ENCODE measurements at places on chromosomes 1 and 21.

- no peak for DNase-seq
Measured at GRCh38 chr1:204791453-204792353, 79.0 kb upstream of the NFASC start.

DNA sequence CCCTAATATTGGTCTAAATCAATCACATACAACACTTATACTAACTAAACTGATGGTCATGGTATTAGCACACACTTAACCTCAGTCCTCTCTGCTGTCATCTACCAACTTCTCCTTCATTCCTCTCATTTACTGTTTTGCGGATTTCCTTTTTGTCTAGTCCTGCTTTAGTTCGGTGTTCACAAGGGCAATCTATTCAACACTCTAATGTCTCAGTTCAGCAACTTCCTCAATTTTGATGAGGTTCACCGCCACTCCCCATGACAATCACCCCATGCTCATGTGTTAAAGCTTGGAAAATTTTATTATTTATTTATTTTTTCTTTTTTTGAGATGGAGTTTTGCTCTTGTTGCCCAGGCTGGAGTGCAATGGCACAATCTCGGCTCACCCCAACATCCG lies 301.1 kb downstream of the PTPRC start:
- DNase-seq = no peak

- DNase-seq = no peak
Measured at GRCh38 chr1:223827193-223827663, 18.5 kb downstream of the TP53BP2 start.

- no peak for DNase-seq
Measured at GRCh38 chr1:70820396-70820795, 227.2 kb downstream of the PTGER3 start.

- DNase-seq = no peak
Measured at GRCh38 chr1:186113461-186113860, 261.6 kb downstream of the TPR start.

- DNase-seq = no peak
Measured at GRCh38 chr1:14507262-14507661, 91.2 kb upstream of the KAZN start.

DNA sequence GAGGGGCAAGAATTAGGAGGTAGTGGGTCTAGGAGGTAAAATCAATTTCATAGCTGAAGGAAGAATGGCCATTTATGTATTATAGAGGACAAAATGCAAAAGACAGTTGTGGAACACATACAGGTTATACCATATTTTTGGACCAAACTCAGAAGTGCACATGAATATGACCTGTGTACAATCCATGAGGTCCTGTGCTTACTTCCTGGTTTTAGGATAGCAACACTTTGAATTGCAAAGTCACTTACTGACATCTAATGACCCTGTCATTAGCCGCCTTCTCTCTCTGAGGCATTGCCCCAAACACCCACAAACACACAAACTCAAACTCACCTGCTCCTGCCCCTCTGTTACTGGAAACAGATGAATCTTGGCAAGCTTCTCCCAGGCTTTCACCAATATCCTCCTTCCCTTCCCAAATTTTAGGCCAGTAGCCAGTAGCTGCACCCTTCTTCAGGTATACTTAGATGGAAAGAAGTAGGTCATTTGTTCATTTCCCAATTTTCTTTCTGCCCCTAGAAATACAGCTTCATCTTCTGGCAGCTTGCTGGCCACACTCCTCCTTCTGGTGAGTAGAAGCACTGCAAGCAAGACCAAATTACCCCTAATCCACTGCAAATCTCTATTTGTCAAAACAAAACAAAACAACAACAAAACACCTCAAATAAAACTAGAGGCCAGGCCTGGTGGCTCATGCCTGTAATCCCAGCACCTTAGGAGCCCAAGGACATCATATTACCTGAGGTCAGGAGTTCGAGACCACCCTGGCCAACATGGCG lies 13.7 kb upstream of the RPL5 start:
- DNase-seq = no peak

DNA sequence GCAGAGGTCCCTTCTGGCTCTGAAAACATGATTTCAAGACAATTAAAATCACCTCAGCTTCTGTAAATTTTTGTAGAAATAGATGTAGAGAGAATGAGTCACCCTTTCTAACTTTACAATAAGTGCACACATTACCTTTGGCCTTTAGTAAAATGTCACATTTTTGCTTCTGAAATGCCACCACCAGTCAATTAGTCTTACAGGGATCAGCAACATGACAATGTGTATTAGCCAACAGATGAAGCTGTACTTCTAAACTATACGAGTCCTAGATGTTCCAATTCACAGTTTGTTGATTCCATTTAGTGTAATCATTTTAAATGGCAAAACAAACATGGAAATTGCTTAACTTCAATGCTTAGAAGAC lies 23.1 kb downstream of the C21orf91 start:
- DNase-seq = no peak

- DNase-seq = no peak
Measured at GRCh38 chr1:19376428-19377372, 64.6 kb downstream of the SLC66A1 start.

- no peak for DNase-seq
Measured at GRCh38 chr1:23522244-23522982, 8.6 kb downstream of the E2F2 start.

DNA sequence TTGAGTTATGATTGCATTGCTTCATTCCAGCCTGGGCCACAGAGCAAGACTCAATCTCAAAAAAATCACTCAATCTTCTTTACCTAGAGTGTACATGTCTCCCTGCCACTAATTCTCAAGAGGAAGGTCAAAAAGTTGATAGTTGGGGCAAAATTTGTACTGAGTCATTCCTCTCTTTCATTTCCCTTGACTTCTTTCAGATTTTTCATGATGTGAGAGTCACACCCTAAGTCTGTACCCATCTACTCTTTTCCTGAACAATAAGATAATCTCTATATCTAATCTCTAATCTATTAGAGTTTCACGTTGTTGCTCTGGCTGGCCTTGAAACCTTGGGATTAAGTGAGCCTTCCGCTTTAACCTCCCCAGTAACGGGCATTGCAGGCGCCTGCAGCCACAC lies 1.1 kb upstream of the BRDT start:
- DNase-seq = no peak

- DNase-seq = no peak
Measured at GRCh38 chr21:39186676-39187075, 3.4 kb upstream of the PSMG1 start.

DNA sequence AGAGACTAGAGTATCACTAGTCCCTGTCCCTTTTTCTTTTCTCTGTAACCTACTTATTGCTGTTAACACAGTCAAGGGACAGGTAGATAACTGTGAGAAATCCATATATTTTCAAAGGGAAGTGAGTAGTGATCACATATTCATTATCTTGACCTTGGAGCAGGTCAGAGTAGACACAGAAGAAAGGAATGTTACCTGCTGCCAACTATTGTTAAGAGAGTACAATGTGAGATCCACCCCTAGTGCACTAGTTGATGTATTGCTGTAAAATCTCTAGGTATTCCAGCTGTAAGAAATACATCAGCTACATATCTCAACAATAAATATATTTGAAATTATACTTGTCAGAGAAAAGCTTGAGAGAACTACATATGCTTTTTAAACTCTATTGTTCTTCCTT lies 68.7 kb upstream of the ADGRL2 start:
- DNase-seq = no peak

Measured in AG04449 (cell line).